Activated CD4-positive, alpha-beta T cell treated with anti-CD3 and anti-CD28 coated beads for 24 hours (primary cell): ENCODE measurements at places on chromosomes 7 and 10.

DNA sequence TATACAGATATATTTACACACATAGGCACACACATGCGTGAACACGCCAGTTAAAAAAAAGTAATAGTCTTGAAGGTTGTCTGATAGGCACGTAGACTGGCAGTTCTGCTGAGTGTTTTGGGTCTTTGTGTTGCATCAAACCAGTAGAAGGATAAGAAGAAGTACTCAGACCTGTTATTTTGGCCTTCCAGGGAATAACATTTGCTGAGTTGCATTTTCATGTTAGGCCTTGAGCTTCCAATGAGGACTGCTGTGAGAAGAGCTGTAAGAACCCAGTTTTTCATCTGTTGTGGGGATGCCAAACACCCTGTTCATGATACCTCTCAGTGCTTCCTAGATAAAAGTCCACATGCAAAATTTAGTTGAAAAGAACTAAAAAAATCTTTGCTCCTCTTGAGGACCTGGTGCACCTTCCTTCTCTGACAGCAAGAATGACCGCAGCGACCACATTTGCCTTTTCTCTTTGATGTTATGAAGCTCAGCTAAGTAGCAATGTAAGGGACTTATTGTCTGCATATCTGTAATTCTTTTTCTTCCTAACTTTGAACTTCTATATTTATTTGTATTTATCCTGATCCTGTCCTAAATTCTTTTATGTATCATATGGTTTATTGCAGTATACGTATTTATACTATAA lies 27.2 kb downstream of the HIPK2 start:
- DNase-seq, result no peak

- no peak for DNase-seq
Observed at GRCh38 chr10:3433131-3433530, 260.5 kb upstream of the PITRM1 start.

- no peak for DNase-seq
Observed at GRCh38 chr7:15936991-15937390, 250.5 kb upstream of the MEOX2 start.

GRCh38 chr10:117464176-117464575 lies 78.4 kb upstream of the EMX2 start:
- DNase-seq, result no peak
